ENCODE measurements at places on chromosomes 4 and X. TPM values are rescaled to one million over a fixed set of nuclear protein-coding genes. Genes with fewer than 3 reads are reported as not detected.

The ZNF711 gene
- total RNA-seq: 0.75 TPM

The SPATA4 gene
- total RNA-seq: not detected

The TRMT10A gene
- total RNA-seq: 2.6 TPM

The ATP10D gene
- total RNA-seq: 19.8 TPM

The FDCSP gene
- total RNA-seq: not detected

The SH3D19 gene
- total RNA-seq: 0.13 TPM

The NPNT gene
- total RNA-seq: not detected

- H3K36me3 ChIP-seq: no peaks in the 10 kb centered on the region
- no peaks in the 10 kb centered on the region for H3K27me3 ChIP-seq
- DNase-seq: no peak
- no peaks in the 10 kb centered on the region for H3K4me1 ChIP-seq
- no peak overlapping the region for H3K4me3 ChIP-seq
- H3K27ac ChIP-seq: no peak overlapping the region
Observed at GRCh38 chr4:4217113-4217512, 9.6 kb downstream of the OTOP1 start.

DNA sequence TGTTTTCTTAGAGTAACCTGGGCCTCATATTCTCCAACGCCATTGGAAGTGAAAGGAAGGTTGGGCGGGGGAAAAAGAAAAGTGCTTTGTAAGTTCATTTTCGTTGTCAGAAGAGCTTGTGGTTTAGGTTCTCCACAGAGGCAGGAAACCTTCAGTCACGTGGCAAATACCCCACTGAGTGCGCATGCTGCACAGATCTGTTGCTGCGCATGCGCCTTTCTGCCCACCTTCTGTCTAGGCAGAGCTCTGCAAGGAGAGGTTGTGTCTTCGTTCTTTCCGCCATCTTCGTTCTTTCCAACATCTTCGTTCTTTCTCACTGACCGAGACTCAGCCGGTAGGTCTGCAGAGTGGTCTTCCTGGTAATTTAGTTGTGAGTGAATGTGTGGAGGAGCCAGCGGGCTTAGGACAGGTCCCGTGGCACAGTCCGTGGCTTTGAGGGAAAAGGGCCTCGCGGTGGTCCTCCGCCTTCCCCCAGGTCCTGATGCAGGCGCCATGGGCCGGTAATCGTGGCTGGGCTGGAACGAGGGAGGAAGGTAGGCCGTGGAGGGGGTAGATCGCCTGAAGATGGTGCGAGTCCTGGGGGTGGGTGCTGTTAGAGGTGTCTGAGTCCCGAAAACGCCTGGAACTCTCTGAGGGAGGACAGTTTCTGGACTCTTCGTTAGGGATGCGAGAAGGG, at the start of gene PAGE5:
Gene PAGE5 (plus strand): TSS at position 228 of the 676 bp plus-strand sequence. CDS start 1,037 bp downstream, outside the sequence.
- DNase-seq: no peak
- H3K4me1 ChIP-seq: no peaks in the 10 kb centered on the region
- H3K27me3 ChIP-seq: no peaks in the 10 kb centered on the region
- no peak within 1 kb of the TSS for H3K27ac ChIP-seq
- no peak within 1 kb of the TSS for H3K4me3 ChIP-seq
- no peaks in the 10 kb centered on the region for H3K36me3 ChIP-seq

- no peak for DNase-seq
- no peaks in the 10 kb centered on the region for H3K27me3 ChIP-seq
- H3K4me3 ChIP-seq: no peak overlapping the region
- H3K4me1 ChIP-seq: no peaks in the 10 kb centered on the region
- H3K36me3 ChIP-seq: no peaks in the 10 kb centered on the region
Observed at GRCh38 chr4:174429701-174430410, 92.4 kb downstream of the HPGD start.

DNA sequence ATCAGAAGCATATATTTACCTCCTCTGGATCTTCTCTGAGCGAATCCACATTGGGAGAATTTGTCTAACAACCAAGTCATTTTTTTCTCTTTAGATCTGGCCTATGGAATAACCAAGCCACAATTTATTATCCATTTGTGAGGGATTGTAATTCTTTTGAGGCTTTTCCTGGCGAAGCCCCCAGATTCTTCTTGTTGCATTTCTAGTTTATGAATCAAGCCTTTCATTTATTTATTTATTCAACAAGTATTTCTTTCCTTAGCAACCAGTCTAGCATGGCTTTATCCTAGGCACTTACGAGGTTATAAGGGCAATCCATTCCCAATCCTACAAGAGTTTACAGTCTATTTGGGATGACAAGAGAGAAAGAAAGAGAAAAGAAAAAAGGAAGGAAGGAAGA, 18.4 kb upstream of the FNIP2 start:
- H3K4me1 ChIP-seq: no peaks in the 10 kb centered on the region
- H3K4me3 ChIP-seq: no peak overlapping the region
- no peaks in the 10 kb centered on the region for H3K27me3 ChIP-seq
- DNase-seq: no peak

DNA sequence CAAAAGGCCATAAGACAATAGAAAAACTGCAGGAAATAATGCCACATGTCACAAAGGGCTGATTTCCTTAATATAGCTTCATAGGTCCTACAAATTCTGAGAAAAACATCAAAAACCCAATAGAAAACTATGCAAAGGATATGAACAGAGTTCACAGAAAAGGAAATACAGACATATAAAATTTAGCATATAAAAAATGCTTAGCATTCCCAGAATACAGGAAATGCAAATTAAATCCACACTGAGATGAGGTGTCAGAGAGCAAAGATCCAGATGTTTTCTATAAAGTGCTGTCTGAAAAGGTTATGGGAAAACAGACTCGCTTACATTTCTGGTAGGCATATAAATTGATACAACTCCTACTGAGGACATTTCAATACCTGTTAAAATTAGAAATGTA, 33.8 kb downstream of the TXK start:
- peaks cover 72% of the 10 kb centered on the region for H3K36me3 ChIP-seq
- no peak overlapping the region for H3K4me3 ChIP-seq
- H3K27me3 ChIP-seq: no peaks in the 10 kb centered on the region
- peaks cover 12% of the 10 kb centered on the region for H3K4me1 ChIP-seq
- H3K27ac ChIP-seq: no peak overlapping the region

GRCh38 chrX:104343428-104344129, 88.8 kb upstream of the ESX1 start:
- no peak overlapping the region for H3K27ac ChIP-seq
- no peaks in the 10 kb centered on the region for H3K4me1 ChIP-seq
- DNase-seq: no peak
- H3K4me3 ChIP-seq: no peak overlapping the region
- H3K27me3 ChIP-seq: no peaks in the 10 kb centered on the region

GRCh38 chr4:59637596-59637995, 1562.5 kb upstream of the ADGRL3 start:
- no peaks in the 10 kb centered on the region for H3K4me1 ChIP-seq
- H3K4me3 ChIP-seq: no peak overlapping the region
- H3K27ac ChIP-seq: no peak overlapping the region
- no peaks in the 10 kb centered on the region for H3K27me3 ChIP-seq

- no peak overlapping the region for H3K27ac ChIP-seq
- H3K27me3 ChIP-seq: no peaks in the 10 kb centered on the region
- H3K4me3 ChIP-seq: no peak overlapping the region
- no peak for DNase-seq
Observed at GRCh38 chrX:82224961-82225360, 1023.1 kb downstream of the SH3BGRL start.

DNA sequence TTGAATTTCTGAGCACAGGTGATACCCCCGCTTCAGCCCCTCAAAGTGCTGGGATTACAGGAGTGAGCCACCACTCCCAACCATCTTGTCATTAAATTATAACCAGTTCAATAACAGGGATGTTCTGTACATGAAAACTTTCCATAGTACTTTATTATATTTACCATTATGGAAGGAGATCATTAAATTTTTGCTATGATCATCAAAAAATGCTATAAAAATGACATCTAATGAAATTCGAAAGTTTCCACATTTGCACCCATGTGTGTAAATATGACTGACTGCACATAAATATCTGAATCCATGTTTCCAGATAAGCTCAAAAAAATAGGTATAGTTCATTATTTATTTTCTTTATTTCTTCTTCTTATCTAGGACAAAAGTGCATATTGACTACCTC, 182.6 kb downstream of the FBXO8 start:
- no peak overlapping the region for H3K27ac ChIP-seq
- no peak overlapping the region for H3K4me3 ChIP-seq
- H3K27me3 ChIP-seq: no peaks in the 10 kb centered on the region
- DNase-seq: no peak
- H3K36me3 ChIP-seq: no peaks in the 10 kb centered on the region

DNA sequence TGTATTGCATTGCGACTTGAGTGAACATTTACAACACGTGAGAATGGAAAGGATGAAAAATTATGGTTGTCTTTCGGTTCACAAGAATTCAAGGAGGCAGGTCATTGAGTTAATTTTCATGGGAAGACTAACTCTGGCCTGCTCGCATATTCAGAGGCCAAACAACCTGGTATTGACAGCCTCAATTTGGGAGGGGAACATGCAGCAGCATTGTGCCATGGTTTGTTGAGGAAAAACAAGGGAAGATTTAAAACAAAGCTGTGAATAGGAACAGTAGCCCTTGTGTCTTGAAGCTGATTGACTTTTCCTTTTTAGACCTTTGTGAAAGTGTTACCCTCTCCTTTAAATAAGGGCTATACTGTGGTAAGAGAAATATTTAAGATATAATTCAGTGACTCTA, 31.9 kb downstream of the FAT4 start:
- H3K27me3 ChIP-seq: no peaks in the 10 kb centered on the region
- no peak overlapping the region for H3K4me3 ChIP-seq
- no peak for DNase-seq
- H3K4me1 ChIP-seq: no peaks in the 10 kb centered on the region
- no peaks in the 10 kb centered on the region for H3K36me3 ChIP-seq

DNA sequence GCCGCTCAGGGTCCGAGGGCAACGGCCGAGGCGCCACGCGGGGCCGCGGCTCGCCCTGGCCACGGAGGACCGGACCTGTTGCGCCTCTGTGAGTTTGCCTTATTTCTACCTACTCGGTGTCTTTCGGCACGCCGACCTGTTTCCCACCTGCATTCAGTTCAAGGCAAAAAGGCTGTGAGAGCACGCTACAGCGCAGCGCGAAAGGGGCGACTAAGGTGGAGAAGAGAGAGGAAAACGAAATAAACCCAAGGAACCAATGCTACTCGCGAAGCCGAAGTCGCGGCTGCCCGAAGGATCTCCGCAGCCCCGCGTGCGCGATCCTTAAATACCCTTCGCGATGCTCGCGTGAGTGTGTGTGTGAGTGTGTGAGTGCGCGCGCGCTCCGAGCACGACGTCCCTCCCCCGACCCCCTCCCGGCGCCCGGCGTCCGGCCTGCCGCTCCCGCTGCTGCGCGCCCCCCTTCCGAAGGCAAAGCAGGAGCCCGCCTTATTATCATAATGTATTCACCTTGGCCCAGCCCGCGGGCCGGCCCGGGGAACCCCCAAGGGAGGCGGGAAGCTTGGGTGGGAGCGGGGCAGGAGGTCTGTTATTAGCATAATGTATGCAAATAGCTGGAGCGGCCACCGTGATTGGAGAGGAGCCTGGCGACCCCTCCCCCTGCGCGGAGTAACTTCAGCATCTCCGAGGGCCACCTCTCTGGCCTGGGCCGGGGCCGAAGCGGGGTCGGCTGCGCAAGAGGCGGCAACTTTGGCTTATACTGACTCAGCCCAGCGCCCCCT, at the start of gene COL25A1:
Gene COL25A1 (minus strand): TSS at position 298 of the 779 bp plus-strand sequence.
- DNase-seq: peak; percentile 66
- peak within 1 kb of the TSS; percentile 34 for H3K4me3 ChIP-seq
- peaks cover 19% of the 10 kb centered on the region for H3K4me1 ChIP-seq
- no peak within 1 kb of the TSS for H3K27ac ChIP-seq
- H3K27me3 ChIP-seq: peaks cover 59% of the 10 kb centered on the region
